T47D (cell line): ENCODE measurements at places on chromosomes 11 and 22.
A peak's percentile ranks its signal among the peaks of the same experiment; 100 is the strongest.

DNA sequence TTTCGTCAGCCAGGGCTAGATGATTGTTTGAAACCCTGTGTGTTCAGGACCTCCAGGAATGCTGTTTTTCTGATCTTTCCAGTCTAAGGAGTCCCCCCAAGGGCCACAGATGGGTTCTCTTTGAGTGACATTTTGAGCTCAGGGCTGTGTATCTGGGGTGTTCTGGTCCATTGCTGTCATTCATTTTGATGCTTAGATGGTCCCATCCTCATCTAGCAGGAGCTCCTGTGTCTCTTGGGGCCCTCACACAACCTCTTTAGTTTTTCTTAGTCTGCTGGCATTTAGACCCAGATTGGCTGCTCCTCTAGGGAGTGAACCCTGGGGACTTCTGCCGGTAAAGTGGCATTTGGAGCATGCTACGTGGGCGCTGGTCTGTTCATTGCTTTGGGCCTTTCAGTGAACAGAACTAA lies 39.1 kb downstream of the MED15 start:
- DNase-seq = no peak

DNA sequence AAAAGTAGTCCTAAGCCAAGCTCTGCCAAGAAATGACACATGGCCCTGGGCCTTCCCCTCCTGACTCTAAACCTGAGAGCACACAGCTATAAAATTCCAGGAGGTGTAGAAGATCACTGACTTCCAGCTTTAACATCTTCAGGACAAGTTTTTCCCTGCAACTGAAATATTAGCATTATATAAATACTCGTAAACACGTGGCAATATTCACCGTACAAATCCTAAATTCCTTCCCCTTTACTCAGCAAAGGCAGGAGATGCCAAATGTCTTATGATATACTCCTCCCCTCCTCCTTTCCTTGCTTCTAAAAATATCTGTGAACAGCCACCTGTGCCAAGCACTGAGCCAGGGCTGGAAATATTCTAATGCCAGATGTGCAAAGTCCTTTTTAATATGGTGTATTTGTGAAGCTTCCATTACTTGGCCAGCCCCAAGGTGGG lies 194.0 kb downstream of the LARGE1 start:
- no peak for DNase-seq

GRCh38 chr11:12949453-12949852 lies 59.7 kb upstream of the RASSF10 start:
- no peak for DNase-seq

GRCh38 chr22:29317827-29318454 lies 2.4 kb upstream of the RASL10A start:
- DNase-seq = no peak

- no peak for DNase-seq
Observed at GRCh38 chr11:3225159-3225758, 6.6 kb upstream of the MRGPRG start.

DNA sequence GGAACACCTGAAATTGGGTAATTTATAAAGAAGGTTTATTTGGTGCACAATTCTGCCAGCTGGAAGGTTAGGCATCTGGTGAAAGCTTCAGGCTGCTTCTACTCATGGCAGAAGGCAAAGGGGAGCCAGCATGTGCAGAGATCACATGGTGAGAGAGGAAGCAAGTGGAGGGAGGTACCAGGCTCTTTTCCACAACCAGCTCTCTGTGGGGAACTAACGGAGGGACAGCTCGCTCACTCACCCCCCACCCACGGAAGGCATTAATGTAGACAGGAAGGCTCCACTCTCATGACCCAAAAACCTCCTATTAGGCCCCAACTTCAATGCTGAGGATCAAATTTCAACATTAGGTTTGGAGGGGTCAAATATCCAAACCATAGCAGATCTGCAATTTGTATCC lies 75.6 kb upstream of the ARHGAP32 start:
- DNase-seq = no peak

GRCh38 chr11:95999711-96000406 lies 76.0 kb upstream of the MTMR2 start:
- DNase-seq = no peak

GRCh38 chr11:449889-450808 lies at the start of gene PTDSS2:
Gene PTDSS2 (plus strand): TSS chr11:450279. CDS start chr11:450456, 177 bp downstream.
- DNase-seq = peak; percentile 75
